ENCODE measurements at places on chromosomes 2 and 18.

GRCh38 chr18:55402731-55403405, 185.1 kb downstream of the TCF4 start:
- peak; percentile 72 for DNase-seq

DNA sequence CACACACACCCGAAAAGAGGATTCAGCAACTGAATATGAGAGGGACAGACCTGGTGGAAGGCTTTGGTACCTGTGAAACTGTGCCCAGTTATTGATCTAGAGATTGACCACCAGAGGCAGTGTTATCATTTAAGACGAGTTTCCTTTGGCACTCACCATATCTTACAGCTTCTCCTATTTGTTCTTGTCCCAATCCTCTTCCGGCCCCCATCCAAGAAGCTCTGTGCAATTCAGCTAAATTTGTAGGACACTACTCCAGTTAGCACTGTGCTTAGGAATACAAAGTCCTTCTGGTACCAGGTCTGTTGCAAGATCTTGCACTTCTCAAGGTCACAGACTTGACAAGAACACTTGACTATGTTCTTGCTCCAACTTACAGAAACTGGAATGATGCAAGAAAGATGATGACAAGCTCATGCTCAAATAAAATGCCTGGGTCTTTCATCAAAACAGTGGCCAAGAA, 177.7 kb downstream of the TMEM247 start:
- DNase-seq, result no peak

GRCh38 chr2:131584380-131584779, 56.7 kb downstream of the CCDC74A start:
- DNase-seq, result no peak

- no peak for DNase-seq
Measured at GRCh38 chr2:43139501-43139900, 86.9 kb downstream of the ZFP36L2 start.

GRCh38 chr2:230124757-230125431, 56.2 kb upstream of the SLC16A14 start:
- DNase-seq, result peak; percentile 9

- DNase-seq, result no peak
Measured at GRCh38 chr2:222418739-222419138, 5.6 kb upstream of the SGPP2 start.

DNA sequence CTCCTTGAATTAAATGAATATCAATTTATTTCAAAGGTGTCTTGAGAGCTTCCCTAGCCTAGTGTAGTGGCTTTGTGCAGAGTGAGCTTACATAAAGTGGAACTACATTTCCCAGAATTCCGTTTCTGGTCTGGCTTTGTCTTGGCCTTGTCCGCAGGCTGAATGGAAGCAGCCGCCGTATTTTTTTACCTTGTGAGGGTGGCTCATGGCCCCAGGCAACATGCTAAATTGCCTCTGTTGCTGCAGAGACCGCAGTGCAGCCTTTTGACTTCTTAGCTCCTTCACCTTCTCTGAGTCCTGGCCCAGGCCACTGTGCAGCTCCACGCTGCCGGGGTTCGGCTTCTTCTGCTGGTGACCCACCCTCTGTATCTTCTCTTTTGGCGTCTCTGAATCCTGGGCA, 114.8 kb upstream of the SLC38A11 start:
- no peak for DNase-seq

DNA sequence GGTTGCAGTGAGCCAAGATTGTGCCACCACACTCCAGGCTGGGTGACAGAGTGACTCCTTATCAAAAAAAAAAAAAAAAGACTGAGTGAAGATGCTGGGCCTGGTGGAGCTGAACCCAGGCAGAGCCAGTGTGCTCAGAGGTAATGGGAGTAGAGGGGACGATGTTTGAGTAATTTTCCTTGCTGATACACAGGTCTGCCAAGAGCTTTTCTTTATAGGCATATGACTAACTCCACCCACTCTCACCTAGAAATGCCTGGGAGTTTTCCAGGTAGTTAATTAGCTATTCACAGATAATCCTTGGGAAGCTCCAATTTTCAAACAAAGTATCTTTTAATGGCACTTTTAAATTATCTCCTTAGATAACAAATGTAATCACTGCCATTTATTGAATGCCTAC, 33.4 kb upstream of the ACSL3 start:
- DNase-seq, result no peak

All from muscle of arm (tissue), 14 donors.